ENCODE measurements at places on chromosomes 3 and 15. TPM values are rescaled to one million over a fixed set of nuclear protein-coding genes. Genes with fewer than 3 reads are reported as not detected.

DNA sequence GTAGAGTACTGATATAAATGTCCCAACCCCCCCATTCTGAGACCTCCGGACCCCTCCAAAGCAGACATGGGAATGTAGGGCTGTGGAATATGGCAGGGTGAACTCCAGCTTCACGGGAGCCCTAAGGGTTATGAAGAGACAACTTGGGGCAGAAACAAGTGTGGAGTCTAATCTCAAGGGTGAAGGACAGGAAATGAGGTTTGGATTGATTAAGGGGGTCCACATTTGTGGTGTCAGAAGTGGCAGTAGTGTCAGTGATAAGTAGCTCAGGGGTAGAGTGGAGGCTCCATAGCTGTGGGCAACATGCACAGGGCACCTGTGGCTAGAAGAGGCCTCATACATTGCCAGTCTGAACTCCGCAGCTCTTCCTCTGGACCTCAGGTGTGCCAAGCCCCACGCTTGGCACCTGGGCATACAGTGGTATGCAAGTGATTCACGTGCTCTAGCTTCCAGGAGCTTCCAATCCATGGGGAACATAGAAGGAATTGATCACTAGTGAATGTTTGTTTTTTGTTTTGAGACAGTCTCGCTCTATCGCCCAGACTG lies 4.1 kb upstream of the P4HTM start:
- peak; percentile 25 for DNase-seq

The TM2D3 gene
- total RNA-seq = 46.5 TPM

DNA sequence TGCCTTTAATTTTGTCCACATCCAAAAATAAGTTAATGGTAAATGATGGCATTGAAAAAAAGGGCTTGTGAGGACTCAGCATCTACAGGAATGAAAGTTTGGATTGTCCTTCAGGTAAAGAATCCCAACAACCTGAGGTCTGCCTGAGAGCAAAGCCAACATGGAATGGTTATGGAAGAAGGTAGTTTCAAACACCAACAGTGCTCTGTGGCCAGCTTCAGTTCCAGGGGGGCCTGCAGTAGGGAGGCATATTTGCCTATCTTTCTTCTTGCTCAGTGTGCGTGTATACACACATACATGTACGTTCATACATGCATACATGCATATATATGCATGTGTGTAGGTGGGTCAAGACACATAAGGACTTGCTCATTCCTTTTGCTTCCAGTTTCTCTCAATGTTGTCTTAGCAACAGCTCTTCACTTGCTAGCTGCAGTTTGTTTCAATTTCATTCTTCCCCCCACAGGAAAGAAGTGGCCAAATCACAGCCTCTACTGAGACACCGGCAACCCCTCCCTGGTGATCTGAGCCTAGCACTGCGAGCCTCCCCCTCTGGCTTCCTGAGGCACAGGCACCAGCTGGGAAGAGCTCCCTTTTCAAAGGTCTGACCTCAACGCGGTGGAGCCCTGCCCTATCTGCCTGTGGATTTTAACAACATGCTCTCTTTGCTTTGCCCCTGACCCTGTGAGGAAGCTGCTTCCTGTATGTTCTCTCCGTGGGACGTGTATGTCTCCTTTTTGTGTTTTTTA lies 146.2 kb downstream of the KLF13 start:
- DNase-seq = no peak

- no peak for DNase-seq
Measured at GRCh38 chr3:89238846-89239245, 131.4 kb downstream of the EPHA3 start.

GRCh38 chr15:65829130-65829764 lies 37.2 kb upstream of the DENND4A start:
- DNase-seq = no peak

The EPHB1 gene
- 1.6 TPM for total RNA-seq

DNA sequence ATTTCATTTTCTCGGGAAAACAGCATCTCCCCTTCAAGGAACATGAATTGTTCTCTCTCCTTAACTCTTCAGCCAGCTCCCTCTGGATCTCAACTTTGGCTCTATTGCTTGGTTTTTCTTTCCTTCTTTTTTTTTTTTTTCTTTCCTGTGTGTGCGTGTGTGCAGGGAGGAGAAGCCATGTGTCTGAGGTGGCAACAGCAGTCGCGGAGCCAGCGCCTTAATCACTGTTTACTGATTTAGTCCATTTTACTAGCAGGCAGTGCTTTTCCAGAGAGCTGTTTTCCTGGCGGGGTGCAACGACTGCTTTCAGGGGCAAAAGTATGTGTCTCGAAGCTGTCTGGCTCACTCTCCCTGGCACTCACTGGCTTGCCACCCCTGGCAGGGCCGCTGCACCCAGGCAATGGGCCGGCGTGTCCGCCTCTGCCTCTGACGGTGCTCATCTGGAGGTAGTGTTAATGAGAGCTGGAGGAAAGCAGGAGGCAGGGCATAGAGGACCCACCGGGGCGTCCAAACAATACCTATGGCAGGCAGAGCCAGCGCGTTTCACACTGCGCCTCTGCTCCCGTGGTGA lies 835.4 kb upstream of the NR2F2 start:
- DNase-seq = no peak

- no peak for DNase-seq
Measured at GRCh38 chr3:77055841-77056341, 16.0 kb downstream of the ROBO2 start.

DNA sequence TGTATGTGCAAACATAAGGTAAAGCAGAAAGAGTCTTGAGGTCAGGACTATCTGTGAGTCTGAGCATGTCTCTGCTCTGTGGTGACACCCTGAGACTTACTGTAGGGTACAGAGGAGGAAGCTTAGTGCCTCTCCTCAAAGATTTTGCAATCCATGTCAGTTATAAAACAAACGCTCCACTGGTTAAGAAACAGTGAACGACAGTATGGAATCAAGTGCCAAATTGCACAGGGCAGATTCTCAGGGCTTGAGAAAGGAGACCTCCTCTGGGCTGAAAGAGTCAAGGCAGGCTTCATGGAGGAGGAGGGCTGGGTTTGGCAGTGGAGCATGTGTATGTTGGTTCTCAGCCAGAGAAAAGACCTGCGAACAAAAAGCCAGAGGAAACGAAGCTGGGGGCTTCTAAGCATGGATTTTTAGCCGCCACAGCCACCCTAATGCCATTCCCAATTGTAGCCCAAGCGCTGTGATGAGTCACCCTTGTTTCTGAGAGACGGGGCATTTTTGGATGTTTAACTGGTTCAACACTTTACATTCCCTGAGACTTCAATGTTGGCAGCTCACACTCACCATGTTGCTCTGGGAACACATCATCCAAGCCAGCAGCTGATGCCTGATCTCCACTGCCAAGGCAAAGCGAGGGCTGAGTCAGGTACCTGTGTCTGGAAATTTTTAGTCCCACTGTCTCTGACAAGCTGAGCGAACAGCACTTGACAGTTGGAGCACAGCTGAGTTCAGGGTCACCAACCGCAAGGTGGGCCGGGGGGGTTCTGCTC lies 3.4 kb upstream of the DGKG start:
- DNase-seq = no peak

DNA sequence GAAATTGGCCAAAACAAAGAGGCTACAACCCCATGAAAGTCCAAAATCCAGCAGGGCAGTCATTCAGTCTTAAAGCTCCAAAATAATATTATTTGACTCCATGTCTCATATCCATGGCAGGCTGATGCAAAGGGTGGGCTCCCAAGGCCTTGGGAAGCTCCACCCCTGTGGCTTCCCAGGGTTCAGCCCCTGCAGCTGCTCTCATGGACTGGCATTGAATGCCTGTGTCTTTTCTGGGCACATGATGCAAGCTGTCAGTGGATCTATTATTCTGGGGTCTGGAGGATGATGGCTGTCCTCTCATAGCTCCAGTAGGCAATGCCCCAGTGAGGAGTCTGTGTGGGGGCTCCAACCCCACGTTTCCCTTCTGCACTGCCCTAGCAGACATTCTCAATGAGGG lies 81.8 kb downstream of the ZMAT3 start:
- no peak for DNase-seq

GRCh38 chr15:98503970-98504369 lies 144.4 kb upstream of the IGF1R start:
- no peak for DNase-seq

DNA sequence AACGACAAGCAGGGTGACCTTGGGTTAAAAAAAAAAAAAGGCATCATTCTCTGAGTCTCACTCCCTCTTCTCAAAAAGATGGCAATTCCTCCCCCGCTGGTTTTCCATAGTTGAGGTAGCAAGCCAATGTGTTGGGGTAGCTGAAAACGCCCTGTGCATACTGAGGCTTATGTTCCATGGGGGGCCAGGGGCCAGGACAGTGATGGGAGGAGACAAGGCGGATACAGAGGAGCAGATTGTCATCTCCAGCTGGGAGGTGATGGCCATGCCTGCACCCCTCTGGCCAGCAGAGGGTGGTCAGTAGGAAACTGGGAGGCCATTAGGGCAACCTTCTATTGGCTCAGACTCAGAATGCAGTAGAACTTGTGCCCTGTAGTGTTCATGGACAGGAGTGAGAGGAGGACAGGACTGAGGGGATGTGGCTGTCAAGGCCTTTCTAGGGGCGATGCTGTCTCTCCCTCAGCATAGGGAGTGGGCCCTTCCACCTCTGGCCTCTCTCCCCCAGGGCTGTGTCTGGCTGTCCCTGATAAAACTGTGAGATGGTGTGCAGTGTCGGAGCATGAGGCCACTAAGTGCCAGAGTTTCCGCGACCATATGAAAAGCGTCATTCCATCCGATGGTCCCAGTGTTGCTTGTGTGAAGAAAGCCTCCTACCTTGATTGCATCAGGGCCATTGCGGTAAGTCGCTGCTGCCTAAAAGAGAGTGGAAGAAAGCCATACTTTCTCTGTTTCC lies 1.9 kb downstream of the TF start:
- no peak for DNase-seq

DNA sequence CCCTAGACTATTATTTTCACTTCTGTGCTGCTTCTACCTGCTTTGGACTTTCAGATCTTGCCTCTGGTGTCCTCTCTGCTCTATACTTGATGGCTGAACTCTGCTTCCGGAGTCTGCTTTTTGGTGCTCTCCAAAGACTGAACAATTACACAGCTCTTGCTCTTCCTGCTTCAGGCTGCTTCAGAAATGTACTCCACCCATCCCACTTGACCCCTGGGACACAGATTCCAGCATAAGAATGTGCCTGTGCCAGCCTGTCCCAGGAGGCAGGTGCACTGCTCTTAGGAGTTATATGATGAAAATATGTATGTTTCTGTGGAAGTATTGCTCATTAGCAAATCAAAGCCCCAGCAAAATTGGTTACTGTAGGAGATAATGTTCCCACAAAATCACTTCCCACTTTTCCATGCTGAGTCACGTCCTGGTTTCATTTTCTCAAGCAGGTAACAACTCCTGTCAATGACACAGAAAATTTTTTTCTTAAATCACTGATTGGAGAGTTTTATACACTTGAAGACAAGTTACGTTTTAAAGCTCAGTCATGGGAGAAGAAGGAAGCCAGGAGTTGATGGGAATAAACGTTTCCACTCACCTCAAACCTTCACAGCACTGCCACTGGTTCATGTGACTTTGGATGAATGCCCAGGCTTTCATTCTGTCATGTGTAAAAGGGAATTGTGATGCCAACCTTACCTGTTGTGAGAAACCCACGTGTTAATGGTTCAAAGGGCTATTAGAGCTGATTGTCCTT lies 239.4 kb upstream of the ZPLD1 start:
- DNase-seq = no peak

The NLGN1 gene
- not detected for total RNA-seq

DNA sequence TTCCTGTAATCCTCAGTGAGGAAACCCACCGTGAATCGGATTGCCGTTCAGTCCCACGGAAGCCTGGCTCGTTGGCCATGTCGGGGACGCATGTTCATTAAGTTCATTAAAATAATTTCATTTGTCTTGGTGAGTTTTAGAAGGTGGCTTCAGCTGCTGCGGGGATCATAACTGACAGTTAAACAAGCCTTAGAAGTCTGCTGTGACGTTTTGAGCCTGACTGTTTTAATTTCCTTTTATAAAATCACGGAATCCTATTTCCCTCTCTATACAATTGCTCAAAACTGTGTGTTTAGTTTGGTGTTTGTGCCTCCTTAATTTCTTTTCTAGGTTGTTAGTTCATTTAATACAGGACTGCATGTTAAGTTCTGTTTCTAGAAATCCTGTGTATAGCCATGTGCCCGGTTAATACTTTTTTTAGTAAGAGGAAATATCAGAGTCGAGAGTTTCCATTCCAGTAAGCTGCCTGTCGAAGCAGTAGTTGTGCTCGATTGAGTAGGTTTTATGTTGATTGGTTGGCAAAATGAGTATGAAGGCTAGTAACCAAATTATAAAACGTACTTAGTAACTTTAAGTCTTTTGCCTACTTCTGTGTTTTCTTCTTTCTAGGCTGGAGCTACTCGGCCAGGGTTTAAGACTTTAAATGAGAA lies 705 bp downstream of the NIPA2 start:
- no peak for DNase-seq

- no peak for DNase-seq
Measured at GRCh38 chr3:46369675-46370132, 1.0 kb upstream of the CCR5 start.

All from chondrocyte (in vitro differentiated cells).